ENCODE measurements at places on chromosomes 5 and 9.

DNA sequence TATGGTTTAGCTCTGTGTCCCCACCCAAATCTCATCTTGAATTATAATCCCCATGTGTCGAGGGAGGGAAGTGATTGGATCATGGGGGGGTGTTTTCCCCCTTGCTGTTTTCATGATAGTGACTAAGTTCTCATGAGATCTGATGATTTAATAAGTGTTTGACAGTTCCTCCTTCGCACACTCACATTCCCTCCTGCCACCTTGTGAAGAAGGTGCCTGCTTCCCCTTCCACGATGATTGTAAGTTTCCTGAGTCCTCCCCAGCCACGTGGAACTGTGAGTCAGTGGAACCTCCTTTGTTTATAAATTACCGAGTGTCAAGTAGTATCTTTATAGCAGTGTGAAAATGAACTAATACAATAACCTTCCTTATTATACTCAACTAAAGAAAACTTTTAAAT lies 24.3 kb upstream of the TEX10 start:
- DNase-seq: no peak

GRCh38 chr5:23235246-23235645 lies 272.2 kb upstream of the PRDM9 start:
- DNase-seq: no peak

GRCh38 chr5:145852990-145853389 lies 17.8 kb upstream of the PRELID2 start:
- no peak for DNase-seq

GRCh38 chr9:130680836-130681768 lies 12.5 kb upstream of the EXOSC2 start:
- DNase-seq: peak; percentile 77

DNA sequence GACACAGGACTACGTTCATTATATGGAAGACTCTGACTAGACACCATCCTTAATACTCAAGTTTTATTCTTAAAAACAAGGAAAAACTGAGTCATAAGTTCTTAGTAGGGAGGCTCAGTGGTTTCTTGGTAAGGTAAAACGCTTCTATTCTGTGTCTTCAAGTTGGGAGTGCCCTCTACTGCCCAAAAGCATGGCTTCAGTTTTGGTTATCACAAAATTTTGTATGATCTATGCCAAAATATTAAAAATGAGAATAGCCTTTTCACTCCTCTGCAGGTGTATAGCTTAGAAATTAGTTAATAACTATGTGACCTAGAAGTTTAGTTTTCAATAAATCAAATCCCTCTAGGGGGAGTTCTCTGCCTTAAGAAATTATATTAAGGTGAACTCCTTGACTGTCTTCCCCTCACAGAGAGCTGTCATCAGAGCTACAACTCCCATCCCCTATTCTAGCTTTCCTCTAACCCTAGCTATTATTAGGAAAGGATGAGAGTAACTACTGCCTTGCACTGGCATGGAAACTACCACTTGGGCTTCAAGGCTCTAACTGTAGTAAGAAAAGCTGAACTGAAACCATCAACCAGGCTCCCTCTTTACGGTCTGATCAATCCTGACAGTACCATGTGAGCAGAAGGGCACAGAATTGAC lies 189.7 kb downstream of the GNAQ start:
- DNase-seq: no peak

GRCh38 chr5:178467205-178467567 lies 123.0 kb downstream of the COL23A1 start:
- DNase-seq: no peak

- DNase-seq: no peak
Measured at GRCh38 chr5:91252916-91253315, 130.2 kb downstream of the ARRDC3 start.

- no peak for DNase-seq
Measured at GRCh38 chr5:165620394-165620793, 2115.0 kb downstream of the MAT2B start.

DNA sequence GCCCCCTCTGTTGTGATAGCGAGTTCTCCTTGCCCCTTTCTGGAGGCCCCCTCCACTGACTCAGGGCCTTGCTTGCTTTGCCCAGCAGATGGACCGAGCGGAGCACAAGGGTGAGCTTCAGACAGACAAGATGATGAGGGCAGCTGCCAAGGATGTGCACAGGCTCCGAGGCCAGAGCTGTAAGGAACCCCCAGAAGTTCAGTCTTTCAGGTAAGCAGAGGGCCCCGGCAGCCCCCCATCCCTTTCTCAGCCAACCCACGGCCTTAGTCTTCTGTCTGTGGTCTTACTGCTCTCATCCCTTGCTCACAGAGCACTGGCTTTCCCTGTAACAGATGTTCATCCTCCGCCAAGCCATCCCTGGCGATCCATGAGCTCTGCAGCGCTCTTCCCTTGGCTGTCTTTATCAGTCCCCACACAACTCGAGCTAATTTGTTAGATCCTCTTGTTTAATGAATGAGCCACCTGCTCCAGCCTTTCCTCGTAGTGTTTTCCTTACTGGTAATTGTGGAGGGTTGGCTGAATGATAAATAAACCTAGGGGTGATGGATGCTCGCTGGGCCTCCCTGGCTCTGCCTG lies 18.4 kb upstream of the RARS1 start:
- no peak for DNase-seq

DNA sequence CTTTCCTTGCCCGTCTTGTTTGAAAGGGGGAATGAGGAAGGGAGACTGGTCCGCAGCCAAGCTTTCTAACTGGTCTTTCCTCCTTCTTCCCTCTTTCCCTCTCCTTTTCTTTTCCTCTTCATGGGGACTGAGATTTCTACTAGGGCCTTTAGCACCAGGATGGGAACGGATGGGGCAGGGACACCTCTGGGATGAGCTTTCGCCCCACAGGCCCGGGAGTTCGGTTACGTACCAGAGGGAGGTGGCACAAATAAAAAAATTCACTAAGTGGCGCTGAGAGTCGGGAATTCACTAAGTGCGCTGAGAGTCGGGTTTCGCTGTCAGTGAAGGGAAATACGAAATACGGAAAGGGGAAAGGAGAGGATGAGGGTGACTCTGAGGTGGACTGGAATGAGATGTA lies 21.6 kb downstream of the BTNL9 start:
- DNase-seq: no peak

- DNase-seq: peak; percentile 81
Measured at GRCh38 chr9:125407974-125408900, 146.6 kb downstream of the GAPVD1 start.

DNA sequence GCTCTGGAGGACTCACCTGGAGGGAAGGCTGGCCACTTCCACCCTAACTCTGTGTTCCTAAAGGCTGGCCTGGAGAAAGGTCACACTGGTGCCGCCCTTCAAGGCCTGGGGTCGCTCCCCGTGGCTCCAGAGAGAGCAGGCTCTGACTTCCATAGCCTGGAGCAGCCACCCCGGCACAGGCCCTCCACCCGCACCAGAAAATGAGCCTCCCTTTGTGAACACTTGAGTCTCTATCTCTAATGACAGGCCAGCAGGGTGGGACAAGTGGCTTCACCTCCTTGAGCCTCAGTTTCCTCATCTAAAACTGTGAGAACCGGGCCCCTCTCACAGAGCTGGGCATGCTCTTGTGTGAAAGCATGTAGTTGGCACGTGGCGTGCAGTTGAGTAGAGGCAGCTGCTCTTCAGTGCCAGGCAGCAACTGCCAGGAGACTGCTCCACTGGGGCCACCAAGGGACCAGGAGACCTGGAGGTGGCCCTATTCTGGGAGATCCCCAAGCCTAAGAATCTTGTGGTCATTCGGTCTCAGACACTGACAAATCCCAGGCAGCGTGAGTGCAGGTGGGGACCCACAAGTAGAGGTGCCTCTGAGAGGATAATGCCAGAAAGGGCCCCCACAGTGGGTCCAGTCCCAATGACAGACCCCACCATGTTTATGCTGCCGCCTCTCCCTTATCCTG lies 56.7 kb upstream of the GARNL3 start:
- DNase-seq: no peak

DNA sequence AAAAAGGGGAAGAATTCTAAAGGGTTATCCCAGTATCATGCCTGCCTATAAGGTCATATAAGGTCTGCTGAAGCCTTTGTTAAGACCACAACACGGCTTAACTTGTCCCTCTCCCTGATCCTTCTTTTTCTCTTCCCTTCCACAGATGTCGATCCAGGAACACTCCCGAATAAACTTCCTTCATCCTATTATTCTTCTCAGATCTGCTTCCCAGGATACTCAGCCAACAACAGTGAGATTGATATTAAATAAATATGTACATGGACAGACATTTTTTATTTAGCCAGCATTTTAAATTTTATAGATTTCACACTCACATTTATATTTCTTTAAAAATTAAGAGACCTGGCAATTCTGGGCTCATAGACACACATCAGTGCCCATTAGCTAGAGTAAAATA lies 44.1 kb downstream of the DPYSL3 start:
- DNase-seq: no peak

DNA sequence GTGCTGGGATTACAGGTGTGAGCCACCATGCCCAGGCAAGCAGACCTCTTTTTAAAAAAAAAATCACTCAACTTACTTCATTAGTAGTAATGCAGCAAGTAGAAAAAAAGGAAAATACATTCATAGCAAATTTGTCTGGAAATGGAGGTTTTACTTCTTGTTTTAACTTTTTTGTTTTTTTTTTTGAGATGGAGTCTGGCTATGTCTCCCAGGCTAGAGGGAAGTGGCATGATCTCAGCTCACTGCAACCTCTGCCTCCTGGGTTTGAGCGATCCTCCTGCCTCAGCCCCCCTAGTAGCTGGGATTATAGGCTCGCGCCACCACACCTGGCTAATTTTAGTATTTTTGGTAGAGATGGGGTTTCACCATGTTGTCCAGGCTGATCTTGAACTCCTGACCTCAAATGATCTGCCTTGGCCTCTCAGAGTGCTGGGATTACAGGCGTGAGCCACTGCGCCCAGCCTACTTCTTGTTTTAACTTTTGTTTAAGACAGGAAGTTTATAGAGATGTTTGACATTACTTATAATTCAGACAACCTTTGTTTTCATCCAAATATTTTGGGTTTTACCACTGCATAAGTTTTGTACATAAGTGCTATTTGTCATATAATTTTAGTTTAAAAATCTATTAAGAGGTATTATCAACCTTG lies 26.5 kb downstream of the UBE2R2 start:
- DNase-seq: no peak

DNA sequence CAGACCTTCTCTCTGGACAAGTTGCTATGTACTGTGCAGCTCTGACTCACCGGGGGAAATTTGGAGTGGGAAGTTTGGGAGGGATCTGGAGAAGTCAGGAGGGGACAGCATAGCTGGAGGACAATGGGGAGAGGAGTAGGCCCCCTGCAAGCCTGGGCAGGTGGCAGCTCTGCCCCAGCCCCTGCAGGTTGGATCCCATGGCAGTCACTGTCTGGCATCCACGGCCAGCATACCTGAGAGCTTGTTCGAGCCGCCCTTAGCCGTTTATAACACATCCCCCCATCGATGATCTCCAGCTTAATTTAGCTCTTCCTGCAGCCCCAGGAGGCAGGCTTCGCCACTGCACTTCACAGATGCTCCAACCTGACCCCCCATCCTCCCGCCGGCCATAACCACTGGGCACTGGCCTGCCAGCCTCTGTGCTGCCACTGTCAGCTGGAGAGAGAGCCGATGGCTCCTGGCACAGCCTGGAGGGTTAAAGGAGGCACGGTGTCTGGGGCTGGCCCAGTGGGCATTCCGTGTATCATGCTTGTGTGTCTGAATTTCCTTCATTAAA lies 57.7 kb upstream of the RNU6ATAC start:
- no peak for DNase-seq

DNA sequence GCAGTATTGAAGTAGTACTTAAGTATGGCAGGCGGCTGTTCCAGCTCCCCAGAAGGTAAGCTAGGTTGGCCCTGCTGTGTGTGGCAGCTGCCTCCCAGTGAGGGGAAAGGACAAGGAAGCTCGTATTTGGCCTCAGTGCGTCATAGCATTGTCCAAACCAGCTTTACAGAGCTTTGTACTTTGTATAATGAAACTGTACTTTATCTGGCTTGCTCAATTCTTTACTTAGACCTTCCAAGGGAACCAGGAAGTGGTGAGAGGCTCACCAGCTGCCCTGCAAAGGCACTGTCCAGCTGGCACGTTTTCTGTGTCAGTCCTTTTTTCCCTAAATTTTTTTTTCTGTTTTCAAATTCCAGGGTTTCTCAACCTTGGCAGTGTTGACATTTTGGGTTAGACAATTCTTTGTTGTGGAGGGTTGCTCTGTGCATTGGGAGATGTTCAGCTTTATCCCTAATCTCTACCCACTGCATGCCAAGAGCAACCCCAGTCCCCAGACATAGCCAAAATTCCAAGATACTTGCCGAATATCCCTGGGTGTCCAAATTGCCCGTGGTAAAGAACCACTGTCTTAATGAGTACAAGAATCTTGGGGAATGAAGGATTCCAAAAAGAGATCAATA lies 474.5 kb downstream of the LRRC70 start:
- no peak for DNase-seq

DNA sequence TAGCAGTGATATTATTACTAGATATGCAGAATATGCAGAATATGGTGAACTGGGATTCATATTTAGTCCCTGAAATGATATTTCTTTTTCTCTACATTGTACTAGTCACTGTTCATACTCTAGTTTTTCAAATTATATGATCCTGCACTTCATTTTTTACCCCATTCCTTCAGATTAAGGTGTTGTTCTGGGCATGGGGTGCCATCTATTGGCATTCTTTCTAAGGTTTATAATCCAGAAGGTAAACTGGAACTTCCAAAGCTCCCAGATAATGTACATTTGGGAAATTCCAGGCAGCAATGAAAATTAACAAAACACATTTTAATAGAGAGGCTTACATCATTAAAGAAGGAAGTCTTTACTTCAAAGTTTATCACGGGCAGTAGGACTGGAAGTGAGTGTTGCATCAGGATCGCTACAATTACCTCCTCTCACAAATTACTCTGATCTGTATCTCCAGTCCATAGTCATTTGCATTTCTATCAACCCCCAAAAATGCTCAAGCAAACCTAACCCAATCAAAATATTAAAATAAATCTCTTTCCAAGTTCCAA lies 12.5 kb downstream of the RFX3 start:
- DNase-seq: no peak

DNA sequence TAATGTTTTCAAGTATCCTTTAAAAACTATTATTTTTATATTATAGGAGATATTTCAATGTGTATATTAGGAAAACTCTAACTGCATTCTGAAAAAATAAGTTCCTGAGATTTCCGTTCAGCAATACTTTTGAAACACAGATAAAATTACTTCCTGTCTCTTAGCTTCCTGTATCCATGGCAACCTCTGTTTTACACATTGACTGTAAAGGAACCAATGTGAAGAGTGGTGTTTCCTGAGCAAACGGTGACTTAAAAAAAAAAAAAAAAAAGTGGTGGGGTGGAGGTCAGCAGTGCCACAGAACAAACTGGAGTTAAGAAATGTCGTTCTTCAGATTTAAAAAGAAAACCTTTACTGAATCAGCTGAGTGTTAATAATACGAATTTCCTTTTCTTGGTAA lies at the start of gene LRRC70:
Gene LRRC70 (plus strand): TSS at position 280 of the 400 bp plus-strand sequence. CDS start 620 bp downstream, outside the sequence.
- DNase-seq: no peak
